Skin of body (tissue), 3 donors: ENCODE measurements at places on chromosomes 3 and 15. TPM values are rescaled to one million over a fixed set of nuclear protein-coding genes. Genes with fewer than 3 reads are reported as not detected.
A peak's percentile ranks its signal among the peaks of the same experiment; 100 is the strongest.

Gene CPNE9
- total RNA-seq = 0.39 TPM

Gene CLCN2
- total RNA-seq = 5.3 TPM

Gene SUSD5
- total RNA-seq = 3.3 TPM

Gene TUSC7
- total RNA-seq = not detected

Gene CD276
- total RNA-seq = 46.9 TPM

Gene MST1R
- 6.3 TPM for total RNA-seq

Gene MYRIP
- total RNA-seq = 0.99 TPM

Gene IL16
- 8.9 TPM for total RNA-seq

Gene SNTN
- not detected for total RNA-seq

DNA sequence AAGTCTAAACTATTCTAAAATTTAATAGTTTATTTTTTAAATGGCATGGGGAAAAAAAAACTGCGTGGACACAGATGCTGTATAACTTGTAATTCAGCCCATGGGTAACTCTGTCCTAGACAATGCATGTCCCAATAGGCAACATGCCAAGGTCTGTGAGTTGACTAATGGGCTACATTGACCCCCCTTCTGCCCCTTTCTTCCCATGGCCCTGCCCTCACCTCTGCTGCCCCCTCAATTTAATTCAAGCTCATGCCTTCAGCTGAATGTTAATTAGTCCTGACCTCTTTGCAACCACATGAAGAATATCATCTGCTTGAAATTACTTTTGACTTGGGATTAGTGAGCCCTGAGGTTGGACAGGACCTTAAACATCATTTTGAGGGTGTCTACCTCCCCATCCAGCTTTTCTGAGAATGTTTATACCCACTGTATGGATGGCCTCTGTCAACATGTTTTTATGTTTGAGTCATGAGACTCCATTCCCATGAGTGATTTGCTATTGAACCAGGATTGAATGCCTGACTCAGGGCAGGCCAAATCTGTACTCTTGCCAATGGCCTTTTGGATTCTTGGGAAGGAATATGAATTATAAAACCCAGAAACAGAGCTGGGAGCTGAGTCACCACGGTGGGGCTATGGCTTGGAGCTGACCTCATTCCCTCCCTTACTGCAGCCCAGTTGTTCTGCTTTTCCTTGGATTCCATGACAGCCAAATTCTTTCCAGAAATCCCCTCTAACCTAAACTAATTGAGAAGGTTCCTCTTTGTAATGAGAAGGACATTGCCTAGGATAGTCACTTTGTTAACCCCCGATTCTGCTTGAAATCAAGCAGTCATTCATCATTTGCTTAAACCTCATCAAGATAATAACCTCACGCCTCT, 33.5 kb upstream of the PDE8A start:
- DNase-seq = no peak

DNA sequence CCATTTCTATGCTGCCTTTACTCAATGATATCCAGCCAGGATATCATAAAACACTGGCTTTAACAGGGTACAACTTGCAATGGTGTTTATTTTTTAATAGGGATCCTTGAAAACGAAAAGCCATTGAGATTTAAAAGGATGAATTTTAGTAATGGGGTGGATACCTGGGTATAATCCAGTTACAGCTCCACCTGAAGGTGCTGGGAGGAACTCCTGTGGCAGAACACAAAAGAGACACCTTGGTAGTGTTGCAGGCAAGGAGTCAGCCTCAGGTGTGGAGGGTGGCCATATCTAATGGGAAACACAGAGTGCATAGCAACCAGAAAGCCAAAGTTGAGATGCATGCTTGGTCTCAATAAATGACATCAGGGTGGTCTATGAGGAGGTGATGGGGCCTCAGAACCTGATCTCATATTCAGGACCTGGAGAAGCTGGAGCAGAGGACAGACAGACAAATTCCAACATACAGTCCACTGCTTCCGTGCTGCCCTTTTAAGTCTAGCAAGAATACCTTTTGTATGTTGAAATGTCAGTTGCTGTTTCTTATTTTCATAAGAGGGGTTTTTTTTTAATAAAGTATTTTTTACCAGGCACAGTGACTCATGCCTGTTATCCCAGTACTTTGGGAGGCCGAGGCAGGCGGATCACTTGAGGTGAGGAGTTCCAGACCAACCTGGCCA, 12.0 kb upstream of the PAQR9 start:
- no peak for DNase-seq

DNA sequence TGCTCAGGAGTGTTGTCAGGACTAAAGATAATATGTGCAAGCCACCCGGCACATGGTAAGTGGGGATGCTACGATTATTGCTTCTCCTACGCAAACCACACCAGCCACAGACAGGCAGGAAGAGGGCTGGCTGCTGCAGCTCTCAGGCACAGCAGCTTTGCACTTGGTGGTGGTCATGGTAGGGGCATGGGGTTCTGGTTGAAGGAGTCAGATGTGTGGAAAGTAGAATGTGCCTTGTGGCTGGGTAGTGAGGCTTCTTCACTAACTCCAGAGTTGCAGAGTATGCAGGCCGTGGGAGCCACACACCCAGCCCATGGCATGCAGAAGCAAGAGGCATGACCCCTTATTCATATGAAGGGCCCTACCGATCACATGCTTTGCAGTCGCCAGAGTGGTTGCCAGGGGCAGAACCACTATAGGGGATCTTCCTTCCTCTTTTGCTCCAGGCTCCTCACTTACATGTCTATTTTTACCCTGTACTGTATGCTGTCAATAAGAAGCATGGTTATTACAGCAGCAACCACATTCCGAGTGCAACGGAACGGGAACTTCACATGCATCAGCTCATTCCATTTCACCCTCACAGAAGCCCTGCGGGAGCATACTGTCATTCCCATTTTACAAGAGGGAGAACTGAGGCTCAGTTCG, 59.2 kb upstream of the HERC1 start:
- DNase-seq = no peak

DNA sequence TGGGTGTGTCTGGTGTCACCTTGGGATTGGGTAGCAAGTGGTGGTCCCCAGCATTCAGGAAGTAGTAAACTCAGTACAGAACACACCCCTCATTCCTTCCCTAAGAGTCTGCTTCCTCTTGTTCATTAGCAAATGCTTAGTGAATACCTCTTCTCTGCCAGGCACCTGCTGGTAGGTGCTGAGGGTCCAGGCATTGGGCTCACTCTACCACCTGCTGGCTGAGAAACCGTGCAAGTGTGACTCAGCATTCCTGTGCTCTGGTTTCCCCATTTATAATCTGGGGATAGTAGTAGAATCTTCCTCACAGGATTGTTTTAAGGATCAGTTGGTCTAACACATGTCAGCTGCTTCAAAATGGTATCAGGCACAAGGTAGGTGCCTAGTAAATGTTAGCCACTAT, 4.8 kb downstream of the SHF start:
- no peak for DNase-seq

- DNase-seq = no peak
Observed at GRCh38 chr3:18393906-18394305, 31.2 kb downstream of the SATB1 start.

DNA sequence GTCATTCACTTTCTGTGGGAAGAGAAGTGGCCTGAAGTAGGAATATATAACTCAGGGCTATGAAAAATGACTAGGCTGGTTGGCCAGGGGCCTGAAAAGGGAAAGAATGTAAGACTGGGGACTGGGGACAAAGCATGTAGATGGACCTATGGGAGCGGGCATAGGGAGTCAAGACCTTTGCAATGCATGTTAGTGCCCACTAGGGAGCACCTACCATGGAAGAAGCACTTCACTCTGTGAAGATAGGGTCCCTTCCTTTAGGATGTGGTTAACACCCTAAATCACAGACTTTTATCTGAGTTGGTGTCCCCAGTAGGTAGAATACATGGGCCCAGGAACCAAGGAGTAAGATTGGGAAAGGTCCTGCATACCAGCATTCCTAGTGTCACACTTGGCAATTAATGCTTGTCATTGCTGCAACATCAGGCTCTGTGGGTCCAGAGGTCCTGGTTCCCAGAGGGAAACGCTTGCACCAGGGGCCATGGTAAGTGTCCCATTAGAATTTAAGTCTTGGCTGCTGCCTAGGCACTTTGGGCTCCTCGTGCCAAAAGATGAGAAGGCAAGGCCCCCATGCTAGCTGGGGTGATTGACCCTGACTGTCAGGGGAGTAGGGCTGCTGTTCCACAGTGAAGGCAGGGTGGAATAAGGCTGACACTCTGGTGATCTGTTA, 79.6 kb downstream of the CRYGS start:
- no peak for DNase-seq

DNA sequence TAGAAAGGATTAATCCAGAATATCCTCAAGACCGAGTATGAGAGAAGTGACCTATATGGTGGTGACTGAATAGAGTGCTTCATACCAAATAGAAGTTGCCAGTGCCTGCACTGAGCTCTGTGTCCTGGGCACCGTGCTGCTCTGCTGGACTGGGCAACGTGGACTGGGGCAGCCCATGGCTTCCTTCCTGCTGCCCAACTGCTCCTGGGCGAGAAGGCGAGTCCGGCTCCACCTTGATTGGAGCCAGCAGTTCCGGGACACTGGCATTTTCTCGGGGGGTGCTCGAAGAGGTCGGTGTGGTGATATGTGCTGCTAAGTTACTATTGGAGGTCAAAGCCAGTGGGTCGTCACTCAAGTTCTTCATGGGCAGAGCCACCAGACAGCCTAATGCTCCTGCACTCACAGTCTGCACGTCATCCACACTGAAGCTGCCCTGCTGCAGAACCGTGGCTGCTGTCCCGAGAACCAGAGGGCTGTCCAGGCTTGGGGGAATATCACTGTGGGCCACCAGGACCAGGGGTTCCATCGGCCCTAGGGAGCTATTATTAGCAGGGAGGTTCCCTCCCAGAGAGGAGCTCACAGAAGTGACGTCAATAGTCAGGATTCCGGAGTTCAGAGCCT, 14.1 kb downstream of the ZXDC start:
- no peak for DNase-seq

DNA sequence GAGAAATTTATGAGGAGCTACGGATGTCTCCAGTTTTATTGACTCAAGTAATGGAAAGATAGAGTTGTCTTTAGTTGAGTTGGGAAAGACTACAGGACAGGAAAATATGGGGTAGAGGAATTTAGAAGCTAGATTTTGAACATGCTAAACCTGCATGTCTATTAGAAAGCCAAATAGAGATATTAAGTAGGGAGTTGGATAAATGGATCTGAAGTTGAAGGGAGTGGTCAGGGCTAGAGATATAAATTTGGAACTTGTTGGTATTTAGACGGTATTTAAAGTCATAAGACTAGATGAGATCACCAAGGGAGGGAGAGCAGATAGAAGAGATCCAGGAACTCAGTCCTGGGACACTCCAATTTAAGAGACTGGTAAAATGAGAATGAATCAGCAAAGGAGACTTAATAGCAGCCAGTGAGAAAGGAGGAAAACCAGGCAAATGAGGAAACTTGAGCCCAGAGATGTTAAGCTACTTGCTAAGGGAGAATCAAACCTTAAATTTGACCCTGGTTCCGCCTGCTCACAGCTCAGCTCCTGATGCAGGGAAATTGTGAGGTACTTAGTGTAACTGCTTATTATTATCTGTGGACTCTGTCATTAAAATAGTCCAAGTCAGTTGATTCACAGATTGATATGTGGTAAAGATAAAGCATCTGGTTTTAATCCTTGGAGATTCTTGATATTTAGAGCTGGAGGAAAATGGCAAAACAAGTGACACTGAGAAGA, 35.8 kb downstream of the ABI3BP start:
- DNase-seq = no peak

DNA sequence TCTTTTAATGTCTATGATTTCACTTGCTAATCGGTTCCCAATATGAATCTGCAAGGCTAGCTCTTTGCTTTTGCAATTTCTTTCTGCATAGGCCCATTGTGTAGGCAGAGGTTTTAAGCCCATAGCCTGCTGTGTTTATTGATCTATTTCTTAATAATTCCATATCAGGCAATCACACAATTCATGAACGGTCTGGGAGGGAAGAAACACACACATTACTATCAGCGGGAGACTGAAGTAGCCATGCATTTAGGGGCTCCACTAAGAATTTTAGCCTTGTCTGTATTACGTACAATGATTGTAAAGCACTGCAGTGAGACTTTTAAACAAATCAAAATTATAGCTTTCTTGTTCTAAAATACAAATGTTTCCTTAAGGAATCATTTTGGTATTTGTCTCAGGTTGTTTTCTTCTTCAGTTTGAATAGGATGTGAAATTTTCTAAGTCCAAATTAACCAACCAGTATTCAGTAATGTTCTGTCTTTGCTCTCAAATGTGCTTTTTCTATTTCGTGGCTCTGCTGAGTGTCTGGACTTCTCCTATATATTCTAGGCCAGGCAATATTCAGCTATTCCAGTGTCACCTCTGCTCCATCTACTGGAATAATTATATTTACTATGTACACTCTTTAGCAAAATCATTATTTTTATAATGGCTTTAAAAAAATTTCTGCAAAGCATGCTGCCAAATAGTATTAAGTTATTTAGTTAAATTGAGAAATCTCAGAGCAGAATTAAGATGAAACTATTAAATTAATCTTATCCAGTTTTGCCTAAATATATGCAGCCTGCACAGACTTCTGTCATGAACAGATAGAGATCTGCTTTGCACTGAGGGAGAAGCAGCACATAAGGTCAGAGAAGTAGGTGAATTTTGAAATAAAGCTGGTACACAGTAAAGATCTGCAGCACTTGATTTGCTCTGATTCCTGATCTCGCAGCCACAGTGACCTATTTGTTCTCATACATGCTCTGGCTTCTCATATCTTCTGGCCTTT, 103.0 kb upstream of the NAALADL2 start:
- DNase-seq = no peak

GRCh38 chr15:42621386-42621785, 46.0 kb downstream of the STARD9 start:
- no peak for DNase-seq

GRCh38 chr15:93159930-93160329, 70.9 kb upstream of the RGMA start:
- DNase-seq = no peak

GRCh38 chr3:141253811-141254210, 22.2 kb downstream of the PXYLP1 start:
- DNase-seq = no peak

GRCh38 chr3:186806089-186807055, at the start of gene RFC4:
RFC4 (minus strand) TSS chr3:186806482; CDS start chr3:186804713, 1,769 bp downstream.
- DNase-seq = peak; percentile 53

GRCh38 chr15:40281801-40282146, 1.1 kb downstream of the ANKRD63 start:
- no peak for DNase-seq

DNA sequence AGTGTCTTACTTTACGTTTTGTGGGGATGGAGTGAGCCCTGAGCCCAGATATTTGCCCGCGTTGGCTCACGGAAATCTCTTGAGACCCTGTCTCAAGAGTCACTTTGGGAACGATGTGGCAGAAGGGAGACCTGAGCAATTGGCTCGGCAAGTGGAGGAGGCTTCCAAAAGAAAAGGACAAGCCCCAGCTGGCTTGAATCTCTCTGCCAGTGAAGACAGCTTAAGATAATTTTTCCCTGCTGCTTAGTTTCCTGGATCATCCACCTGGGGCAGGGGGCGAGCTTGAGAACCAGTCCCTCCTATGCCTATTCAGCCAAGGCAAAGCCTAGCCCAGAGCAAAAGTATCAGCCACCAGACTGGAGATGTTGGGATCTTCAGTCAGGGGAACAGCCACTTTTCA, 708 bp downstream of the SEC22A start:
- no peak for DNase-seq

- DNase-seq = no peak
Observed at GRCh38 chr3:30776186-30776815, 118.2 kb downstream of the GADL1 start.

- DNase-seq = no peak
Observed at GRCh38 chr3:150220041-150220440, 188.1 kb upstream of the TSC22D2 start.

- peak; percentile 71 for DNase-seq
Observed at GRCh38 chr3:11641683-11642430, 1.9 kb downstream of the VGLL4 start.

- no peak for DNase-seq
Observed at GRCh38 chr3:56790016-56790821, 11.5 kb downstream of the ARHGEF3 start.

- no peak for DNase-seq
Observed at GRCh38 chr3:50583897-50584296, 14.6 kb downstream of the HEMK1 start.
